Dermis blood vessel endothelial cell (primary cell): ENCODE measurements at places on chromosomes 2 and 18. TPM values are rescaled to one million over a fixed set of nuclear protein-coding genes. Genes with fewer than 3 reads are reported as not detected.

Gene G6PC2
- not detected in 2 replicates for total RNA-seq

Gene PLCD4
- total RNA-seq: 1.7 and 4.7 TPM in 2 replicates

GRCh38 chr2:200665626-200666453 lies 80.0 kb downstream of the AOX1 start:
- no peak for DNase-seq

DNA sequence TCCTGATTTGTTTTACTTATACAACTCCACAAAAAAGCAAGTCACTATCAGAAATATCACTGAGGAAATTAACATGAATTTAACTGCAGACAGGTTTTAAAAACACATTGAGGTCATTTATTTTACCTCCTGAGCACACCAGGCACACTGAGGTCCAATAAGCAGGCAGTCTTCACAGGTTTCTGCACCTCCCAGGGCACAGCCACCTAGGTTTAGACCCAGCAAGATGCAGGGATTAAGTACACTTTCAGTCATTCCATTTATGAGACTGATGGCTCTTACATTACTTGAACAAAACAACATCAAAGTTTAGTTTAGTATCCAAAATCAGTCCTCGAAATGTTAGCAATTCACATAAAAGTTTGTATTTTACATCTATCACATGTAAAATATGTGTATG lies 1.0 kb downstream of the ITGB6 start:
- DNase-seq: no peak

GRCh38 chr2:31378791-31379501 lies 35.6 kb downstream of the XDH start:
- no peak for DNase-seq

Gene PRSS56
- total RNA-seq: not detected in 2 replicates

Gene PDCD1
- total RNA-seq: not detected in 2 replicates

DNA sequence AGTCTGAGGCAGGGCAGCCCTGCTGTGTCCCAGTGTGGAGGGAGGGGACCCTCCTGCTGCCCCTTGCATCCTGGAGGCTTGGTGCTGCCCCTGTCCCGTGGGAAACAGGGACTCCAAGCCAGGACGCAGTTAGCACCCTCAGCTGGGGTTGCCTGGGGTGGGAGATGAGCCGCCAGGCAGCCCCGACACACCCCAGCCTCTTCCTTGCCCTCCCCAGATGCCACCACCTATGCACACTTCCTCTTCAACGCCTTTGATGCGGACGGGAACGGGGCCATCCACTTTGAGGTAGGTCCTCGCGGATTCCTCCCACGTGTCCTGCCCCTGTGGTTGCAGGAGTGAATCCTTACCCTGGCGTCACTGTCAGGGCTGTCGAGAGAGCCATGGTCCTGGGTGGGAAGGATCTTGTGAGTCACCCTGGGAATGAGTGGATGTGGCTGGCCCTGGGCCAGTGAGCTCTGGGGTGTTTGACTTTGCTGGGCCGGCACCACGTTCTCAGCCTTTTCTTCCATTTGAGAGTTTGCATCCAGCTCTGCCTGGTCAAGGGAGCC lies 27.5 kb upstream of the FAHD2A start:
- DNase-seq: no peak

DNA sequence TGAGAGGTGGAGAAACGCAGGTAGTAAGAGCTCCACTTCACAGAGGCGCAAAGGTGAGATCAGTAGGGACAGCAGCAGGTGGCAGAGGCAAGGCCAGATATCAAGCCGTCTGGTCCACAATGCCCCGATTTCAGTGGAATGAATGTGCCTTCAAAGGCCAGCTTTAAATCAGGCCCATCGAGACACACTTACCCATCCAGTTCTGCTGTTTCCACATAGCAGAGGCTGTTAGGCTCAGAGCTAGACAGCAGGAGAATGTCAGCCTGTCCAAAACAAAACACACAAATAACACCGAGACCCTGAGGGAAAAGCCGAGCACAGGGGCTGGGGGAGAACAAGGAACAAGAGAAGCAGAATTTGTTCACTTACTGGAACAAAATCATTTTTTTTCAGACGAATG lies 75.8 kb upstream of the NARS1 start:
- DNase-seq: no peak
